ENCODE measurements at places on chromosomes 1 and 21. TPM values are rescaled to one million over a fixed set of nuclear protein-coding genes. Genes with fewer than 3 reads are reported as not detected.

The F13B gene
- not detected for total RNA-seq

The FCGR3A gene
- 14.7 TPM for total RNA-seq

The LCE3D gene
- not detected for total RNA-seq

The RGSL1 gene
- total RNA-seq = not detected

The SEMA4A gene
- total RNA-seq = 2.7 TPM

The S100A9 gene
- 91.9 TPM for total RNA-seq

The SERPINC1 gene
- total RNA-seq = 0.40 TPM

The OR2AK2 gene
- total RNA-seq = not detected

The TCHH gene
- total RNA-seq = 0.05 TPM

The SERINC2 gene
- 2.8 TPM for total RNA-seq

The PTAFR gene
- total RNA-seq = 2.2 TPM

The TRIM58 gene
- total RNA-seq = 1.2 TPM

The CLDN17 gene
- not detected for total RNA-seq

The GCSAML gene
- not detected for total RNA-seq

The RHEX gene
- 0.24 TPM for total RNA-seq

GRCh38 chr1:230818367-230818766 is 50.0 kb downstream of the C1orf198 start:
- no peak for DNase-seq

DNA sequence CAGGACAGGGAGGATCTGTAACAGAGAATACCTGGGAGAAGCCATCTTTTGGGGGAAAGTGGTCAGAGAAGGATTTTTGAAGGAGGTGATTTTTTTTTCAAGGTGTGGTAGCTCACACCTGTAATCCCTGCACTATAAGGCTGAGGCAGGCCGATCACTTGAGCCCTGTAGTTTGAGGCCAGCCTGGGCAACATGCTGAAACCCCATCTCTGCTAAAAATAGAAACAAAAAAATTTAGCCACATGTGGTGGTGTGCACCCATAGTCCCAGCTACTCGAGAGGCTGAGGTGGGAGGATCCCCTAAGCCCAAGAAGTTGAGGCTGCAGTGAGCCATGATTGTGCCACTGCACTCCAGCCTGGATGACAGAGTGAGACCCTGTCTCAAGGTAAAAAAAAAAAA is 67.4 kb upstream of the ARTN start:
- no peak for DNase-seq

- DNase-seq = peak; percentile 82
Observed at GRCh38 chr1:15027515-15027986, 126.0 kb upstream of the TMEM51 start.

DNA sequence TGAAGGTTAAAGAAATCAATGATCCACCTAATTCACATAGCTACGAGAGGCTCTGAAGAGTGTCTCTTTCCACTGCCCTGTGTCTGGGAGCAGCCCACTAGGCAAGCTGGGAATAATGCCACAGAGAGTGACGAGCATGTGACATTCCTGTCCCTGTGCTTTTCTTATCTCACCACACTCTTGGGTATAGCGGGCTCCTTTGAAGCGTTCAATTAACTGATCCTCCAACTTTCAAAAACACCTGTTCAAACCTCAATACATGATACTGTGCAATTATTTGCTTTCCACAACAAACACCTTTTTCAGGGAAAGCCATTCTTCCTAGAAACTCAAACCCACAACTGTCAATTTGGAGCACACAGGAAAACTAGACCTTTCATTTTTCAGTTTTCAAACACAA is 43.4 kb downstream of the PLPP3 start:
- DNase-seq = no peak

GRCh38 chr1:94205639-94206038 is 31.7 kb downstream of the ARHGAP29 start:
- DNase-seq = no peak

DNA sequence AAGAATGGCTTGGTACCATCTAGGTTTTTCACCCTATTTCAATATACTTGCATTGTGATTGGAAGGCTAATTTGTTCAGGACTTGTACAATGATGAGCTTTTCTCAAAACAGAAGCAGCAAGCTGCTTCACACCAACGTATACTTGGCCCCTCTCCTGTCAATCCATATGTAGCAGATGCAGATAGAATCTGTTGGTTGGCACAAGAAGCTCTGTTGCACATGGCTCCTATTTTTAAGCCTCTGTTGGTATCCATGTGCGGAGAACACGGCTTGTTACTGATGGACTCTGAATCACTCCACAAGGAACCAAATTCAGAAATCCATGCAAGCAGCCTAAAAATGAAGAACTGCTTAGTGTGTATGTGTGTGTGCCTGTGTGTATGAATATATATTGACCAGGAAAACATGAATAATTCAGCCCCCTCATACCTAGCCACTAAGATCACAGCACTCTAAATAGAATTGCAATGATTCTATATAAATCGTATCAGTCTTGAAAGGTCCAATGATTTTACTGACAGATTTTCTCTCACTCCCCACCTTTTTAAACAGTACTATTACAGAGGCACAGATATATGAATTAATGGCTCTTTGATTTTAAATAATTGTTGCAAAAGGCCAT is 258.4 kb upstream of the DPYD start:
- DNase-seq = no peak

DNA sequence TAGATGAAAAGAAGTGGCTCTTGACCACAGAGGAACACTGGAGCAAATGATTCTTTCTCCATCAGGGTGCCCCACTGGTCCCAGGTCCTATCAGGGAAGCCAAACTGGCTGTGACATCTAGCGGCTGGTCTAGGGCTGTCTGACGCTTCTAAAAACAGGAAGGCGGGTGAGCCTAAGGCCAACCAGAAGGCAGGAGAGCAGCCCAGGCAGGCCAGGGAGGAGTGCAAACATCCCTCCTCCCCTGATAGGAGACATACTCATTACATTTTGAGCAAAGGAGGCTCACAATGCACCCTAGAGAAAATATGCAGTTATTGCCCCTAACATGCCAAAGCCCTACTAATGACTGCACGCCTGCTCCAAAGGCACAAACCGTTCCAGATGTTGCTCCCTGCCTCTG is 10.4 kb upstream of the FOXE3 start:
- DNase-seq = no peak

GRCh38 chr1:182604175-182605164 is at the start of gene RGS16:
Gene RGS16, minus strand, starts transcription at chr1:182604389. Its CDS starts 130 bp downstream, at chr1:182604259.
- peak; percentile 97 for DNase-seq

DNA sequence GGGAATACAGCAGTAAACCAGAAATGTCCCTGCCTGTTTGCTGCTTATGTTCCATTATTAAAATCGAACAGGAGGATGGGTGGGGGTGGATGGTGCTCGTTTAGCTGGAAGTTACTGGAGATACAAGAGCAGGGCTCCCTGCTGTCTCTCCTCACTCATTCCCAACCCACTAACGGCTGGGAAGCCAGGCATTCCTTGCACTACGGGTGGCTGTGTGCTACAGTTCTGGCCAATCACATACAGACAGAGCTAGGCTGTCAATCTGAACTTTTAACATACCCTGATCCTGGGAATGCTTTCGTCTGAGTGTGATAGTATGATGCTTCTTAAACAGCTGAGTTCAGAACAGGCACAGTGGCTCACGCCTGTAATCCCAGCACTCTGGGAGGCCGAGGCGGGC is 7.0 kb downstream of the SIPA1L2 start:
- no peak for DNase-seq

GRCh38 chr1:207304710-207305488 is 16.6 kb upstream of the CD55 start:
- no peak for DNase-seq

DNA sequence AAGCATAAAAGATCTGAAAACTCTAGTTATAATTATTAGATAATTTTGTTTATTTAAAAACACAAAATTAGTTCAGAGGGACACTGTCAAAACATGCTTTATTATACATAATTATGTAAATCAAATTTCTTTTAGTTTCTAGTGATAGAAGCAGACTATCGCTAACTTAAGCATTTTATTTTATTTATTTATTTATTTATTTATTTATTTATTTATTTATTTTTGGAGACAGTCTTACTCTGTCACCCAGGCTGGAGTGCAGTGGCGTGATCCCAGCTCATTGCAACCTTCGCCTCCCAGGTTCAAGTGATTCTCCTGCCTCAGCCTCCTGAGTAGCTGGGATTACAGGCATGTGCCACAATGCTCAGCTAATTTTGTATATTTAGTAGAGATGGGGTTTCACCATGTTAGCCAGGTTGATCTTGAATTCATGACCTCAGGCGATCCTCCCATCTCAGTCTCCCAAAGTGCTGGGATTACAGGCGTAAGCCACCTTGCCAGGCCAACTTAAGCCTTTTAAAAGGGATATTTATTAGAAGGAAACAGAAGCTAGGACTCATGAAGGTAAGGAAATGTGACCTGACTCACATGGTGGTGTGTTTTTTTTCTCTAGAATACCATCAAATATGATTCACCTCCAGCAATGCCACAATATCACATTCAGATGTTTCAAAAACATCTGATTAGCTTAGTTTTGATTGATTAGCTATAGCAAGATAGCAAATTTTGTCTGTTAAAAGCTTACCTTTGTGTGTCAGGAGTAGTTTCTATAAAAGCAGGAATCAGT is 1357.4 kb upstream of the ADGRL4 start:
- DNase-seq = no peak

DNA sequence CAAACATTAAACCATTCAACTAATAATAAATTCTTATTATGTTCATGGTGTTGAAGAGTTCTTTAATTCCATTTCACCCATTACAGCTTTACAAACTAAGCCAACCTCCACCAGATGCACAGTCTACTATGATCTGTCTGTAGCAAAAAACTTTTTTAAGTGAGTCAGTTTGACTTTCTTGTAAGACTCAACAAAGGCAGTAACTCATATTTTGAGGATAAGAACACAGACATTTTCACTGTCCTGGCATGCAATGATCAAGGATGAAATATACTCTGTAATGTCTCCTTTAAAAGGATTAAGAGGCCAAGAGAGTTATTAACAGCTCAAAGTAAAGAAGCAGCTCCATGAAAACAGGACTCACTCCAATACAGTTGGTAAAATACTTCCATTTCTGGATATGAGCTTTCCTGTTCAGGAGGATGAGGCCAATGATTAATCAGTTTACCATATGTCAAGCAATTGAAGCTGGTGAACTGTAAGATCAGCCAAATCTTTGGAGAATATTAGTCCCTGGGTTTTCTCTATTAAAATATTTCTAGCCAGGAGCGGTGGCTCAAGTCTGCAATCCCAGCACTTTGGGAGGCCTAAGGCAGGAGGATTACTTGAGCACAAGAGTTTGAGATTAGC is 20.6 kb downstream of the XKR8 start:
- no peak for DNase-seq

- DNase-seq = no peak
Observed at GRCh38 chr1:63914241-63914640, 140.4 kb downstream of the ROR1 start.

DNA sequence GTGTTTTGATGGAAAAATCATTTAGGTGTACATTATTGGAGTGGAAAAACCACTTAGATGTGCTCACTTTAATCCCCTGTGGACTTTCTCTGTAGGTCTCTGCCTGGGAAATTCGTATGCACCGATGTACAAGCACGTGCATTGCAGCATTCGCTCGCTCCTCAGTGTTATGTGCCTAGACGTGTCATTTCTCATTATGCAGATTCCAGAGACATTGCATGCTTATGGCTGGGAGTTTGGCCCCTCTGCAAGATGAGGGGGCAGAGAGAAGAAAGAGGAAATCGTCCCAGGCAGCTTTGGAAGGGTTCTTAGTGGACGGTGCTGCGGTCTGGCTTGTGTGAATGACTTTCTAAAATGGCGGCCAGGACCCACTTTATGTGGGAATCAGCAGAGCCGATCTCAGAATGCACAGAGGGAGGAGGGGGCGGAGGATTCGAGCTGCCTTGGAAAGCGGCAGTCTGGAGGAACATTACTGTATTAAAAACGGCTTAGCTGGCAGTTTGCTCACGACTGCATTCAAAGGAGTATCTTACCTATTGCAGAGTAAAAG is 2.3 kb downstream of the SPEN start:
- DNase-seq = no peak

DNA sequence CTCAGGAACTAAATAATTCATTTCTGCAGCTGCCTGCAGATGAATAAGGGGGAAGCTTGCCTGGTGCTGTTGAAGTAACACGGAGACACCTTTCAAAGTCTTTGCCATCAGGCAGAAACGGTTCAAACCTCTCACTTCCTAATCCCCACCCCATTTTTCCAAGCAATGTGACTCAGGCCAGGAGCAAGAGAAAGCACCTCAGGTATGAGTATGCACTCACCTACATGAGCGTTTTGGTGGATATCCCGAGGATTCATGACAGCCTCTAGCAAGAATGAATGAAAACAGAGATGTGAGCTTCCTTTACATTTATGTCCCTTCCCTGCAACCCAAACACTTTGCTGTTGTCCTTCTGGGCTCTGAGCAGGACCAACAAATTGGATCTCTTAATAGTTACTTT is 63.4 kb upstream of the LAX1 start:
- DNase-seq = no peak

DNA sequence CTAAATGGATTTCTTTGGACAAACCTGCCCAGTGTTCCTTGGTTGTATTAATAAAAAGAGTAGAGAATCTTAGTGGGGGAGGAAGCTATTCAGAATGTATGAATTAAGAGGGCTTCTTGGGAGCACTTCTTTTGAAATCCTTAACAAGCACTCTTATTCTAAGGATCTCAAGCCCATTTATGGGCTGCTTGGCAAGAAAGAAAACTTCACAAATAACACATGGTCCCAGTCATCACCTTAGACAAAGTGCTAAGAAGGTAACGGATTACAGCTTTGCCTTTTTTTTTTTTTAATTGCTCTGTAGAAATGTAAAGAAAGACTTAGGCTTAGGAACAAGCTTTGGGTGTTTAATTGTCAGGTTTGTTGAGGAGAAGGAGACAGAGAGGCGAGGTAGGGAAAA is 76.6 kb upstream of the IPO9 start:
- DNase-seq = no peak

GRCh38 chr1:62484824-62485468 is 48.1 kb downstream of the USP1 start:
- no peak for DNase-seq

GRCh38 chr1:15371610-15372545 is 37.8 kb upstream of the EFHD2 start:
- no peak for DNase-seq

- DNase-seq = no peak
Observed at GRCh38 chr1:159185121-159185520, 13.7 kb downstream of the CADM3 start.

DNA sequence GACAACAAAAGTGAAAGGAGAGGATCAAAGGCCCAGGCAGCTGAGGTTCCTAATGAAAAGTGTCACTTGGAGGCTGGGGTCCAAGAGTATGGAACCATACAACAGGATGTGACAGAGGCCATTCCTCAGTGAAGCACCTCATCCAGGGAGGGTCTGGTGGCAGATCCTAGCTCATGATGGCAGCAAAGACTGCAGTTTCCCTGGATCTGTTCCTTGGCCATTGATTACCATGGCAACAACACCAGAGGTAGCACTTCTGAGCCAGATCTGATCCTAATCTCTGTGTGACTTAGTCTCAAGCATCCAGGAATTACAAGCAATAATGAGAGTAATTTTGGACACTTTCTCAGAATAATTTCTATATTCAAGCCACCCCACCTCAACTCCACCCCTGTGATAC is 12.9 kb downstream of the FAM177B start:
- no peak for DNase-seq

Measured in cardiac septum (tissue), 1 donor.